ENCODE measurements at places on chromosomes 13 and 19.
A peak's percentile ranks its signal among the peaks of the same experiment; 100 is the strongest.

DNA sequence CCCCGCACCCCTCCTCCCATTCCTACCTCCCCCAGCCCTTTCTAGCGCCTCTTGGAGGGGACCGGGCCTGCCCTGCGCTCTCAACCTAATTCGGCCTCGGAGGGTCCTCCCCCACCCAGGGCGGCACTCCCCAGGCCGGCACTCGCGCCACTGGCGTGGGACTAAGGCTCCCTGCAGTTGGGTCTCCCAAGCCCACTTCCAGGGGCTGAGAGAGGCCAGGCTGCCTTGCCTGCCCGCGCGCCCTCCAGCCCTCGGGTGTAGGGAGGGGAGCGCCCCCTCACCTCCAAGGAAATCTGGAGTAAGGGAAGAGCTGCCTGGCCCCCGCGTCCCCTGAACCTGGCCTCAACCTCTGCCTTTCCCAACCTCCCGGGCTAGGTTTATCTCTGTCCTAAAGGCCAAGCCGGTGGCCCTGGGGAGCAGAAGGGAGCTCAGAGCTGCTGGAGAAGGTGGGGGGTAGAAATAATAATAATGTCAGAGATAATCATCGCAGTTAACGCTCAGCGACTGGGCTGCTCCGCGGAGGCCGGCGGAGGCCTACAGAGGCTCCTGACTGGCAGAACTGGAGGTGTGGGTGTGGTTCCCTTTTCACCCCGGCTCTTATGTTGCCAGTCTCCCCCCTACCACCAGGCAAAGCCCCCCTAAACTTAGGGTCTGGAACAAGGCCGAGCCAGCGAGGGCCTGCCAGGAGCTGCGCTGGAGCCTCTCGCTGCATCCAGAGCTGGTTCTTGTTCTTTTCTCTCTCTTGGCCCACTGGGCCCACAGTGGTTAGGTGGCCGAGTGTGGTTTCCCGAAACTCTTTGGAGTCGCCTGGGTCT is 9.6 kb downstream of the ZIC2 start:
- peak; percentile 68 for DNase-seq

DNA sequence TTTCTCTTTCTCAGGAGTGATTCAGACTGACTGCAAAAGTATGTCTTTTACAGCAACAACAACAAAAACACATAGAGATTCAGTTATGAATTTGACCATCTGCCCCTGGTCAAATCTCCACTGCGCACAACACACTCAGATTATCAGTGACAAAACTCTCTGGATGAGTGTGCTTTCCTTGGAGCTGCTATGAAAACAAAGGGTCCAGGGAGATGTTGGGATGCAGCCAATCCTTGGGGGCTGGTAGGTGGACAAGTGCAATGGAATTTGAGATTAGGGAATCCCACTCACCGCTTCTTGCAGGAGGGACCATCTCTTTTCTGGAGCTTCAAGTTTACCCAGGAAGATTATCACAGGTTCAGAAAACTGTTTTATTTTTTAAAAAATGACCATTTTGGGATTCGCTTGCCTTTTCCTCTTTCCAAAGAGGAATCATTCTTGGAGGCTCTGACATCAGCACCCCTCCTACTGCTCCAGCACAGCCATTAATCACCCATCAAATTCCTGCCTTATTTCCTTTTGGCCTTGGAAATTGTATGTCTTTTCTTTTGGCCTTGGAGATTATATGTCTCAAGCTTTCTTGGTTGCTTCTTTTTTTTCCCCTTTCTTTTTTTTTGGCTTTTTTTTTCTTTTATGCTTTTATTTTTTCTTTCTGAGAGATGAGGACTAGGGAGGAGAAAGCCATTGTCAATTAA is 311.8 kb downstream of the TSHZ3 start:
- no peak for DNase-seq

GRCh38 chr13:56720841-56721240 is 419.9 kb upstream of the PRR20A start:
- DNase-seq: peak; percentile 21

DNA sequence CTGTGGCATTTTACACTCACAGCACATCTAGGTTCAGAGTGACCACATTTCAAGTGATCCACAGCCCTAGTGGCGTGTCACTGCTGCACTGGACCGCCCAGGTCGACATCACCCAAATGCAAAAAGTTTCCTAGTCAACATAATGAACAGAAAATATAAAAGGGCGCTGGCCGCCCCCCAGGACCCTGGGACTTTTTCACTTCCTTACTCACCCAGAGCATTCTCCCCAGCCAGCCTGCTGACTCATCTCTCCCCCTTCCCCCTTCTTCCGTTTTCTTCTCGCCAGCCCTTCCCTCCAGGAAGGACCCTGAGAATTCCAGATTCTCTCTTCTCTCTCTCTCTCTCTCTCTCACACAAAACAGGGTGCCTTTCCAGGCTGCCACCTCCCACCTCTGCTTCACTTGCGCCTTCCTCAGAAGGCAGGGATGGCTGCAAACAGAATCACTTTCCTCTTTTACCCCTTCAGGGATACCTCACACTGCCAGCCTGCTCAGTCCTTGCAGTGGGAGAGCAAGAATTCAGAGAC is 21.0 kb upstream of the GRWD1 start:
- DNase-seq: peak; percentile 45

DNA sequence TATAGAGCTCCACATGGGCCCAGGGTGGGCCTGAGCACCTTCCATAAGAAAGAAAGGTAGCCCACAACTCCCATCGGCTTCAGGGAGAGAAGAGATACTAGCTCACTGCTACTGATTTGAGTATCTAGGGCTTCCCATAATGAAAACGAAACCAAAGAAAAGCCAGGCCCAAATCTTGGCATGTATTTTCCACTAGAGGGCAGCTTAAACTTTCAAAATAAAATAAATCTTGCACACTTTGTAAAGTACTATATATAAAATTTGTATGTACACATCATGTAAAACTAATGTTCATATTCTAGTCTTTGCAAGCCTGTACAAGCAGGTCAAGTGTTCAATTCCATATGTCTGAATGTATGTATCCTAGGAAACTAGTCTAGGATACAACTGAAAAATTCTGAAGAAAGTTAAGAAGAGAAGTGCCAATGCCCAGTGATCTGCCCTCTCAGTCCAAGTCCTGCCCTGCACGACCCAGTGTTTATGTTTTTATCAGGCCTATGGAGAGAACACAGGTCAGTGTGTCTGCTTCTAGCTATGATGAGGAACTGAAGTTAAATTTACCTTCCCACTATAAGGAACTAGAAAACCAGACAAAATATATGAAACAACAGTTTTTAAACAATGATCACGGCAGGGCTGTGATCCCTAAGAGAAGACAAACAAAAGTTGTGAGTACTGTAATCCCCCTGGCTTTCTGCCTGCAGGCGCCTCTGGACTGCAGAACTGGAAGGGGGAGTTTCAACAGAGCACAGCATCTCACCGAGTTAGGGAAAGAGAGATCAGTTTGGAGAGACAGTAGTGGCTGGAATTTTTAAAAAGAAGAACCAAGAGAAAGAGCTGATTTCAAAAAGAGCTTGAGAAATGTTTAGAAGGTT is 475.7 kb downstream of the UQCRFS1 start:
- DNase-seq: peak; percentile 65
